ENCODE measurements at places on chromosomes 7 and 10.

DNA sequence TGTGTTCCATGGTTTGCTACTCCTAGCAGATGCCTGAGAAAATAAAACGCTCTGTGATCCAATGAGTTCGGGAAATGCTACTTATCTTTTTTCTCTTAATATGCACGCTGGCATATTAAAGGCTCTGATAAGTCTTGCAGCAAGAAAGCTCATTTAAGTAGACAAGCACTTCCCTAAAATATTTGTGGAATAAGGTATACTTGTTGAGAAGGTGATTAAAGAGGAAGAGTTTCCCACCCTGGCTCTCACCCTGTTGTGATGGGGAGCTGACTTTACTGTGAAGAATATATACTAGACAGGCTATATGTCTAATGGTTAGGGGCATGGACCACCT, 279.4 kb downstream of the RPS24 start:
- no peak for DNase-seq

GRCh38 chr7:55774327-55775050, 88.1 kb downstream of the SEPTIN14 start:
- no peak for DNase-seq

DNA sequence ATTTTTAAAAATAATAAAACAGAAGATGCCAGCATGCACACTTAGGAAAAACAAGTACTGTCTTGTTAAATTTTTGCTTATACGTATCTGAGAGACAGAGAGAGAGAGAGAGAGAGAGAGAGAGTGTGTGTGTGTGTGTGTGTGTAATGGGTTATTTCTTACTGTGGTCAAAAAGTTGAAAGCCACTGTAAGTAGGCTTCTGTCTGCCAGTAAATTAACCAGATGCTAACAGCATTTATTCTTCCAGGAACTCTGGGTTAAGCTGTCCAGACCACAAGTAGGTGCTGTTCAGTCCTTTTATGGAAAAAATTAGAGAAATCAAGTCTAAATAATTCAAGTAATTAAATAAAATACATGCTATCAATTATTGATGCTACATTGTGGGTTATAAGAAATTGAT, 39.7 kb downstream of the RNF32 start:
- DNase-seq, result no peak

- no peak for DNase-seq
These were observed 87.5 kb upstream of the GATAD1 start for GRCh38 chr7:92359801-92360200.

GRCh38 chr7:29609162-29610037, 45.8 kb downstream of the PRR15 start:
- no peak for DNase-seq

DNA sequence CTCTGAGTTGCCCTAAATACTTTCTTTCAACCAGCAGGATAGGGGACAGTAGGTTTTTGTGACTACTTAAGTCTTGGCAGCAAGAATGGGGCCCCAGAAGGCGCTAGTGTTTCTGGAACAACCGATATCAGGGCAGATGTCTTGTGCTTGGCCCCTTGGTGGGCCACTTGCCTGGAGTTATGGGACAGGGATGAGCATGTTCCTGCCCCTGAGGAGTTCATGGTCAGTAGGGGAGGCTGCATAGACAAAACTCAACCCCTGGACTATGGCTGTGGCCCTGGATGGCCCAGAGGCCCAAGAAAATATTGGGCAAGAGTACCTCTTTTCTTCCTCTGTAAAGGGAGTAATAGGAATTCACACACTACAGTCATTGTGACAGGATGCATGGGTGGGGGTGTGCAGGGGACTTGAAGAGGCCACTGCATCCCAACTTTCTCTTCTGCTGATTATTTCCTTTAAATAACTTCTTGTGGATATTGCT, 57.7 kb upstream of the IGFBP3 start:
- DNase-seq, result no peak

GRCh38 chr7:44309271-44310091, 15.9 kb downstream of the CAMK2B start:
- peak; percentile 13 for DNase-seq

- no peak for DNase-seq
These were observed 490.0 kb downstream of the SH2D4B start for GRCh38 chr10:81027706-81028105.

DNA sequence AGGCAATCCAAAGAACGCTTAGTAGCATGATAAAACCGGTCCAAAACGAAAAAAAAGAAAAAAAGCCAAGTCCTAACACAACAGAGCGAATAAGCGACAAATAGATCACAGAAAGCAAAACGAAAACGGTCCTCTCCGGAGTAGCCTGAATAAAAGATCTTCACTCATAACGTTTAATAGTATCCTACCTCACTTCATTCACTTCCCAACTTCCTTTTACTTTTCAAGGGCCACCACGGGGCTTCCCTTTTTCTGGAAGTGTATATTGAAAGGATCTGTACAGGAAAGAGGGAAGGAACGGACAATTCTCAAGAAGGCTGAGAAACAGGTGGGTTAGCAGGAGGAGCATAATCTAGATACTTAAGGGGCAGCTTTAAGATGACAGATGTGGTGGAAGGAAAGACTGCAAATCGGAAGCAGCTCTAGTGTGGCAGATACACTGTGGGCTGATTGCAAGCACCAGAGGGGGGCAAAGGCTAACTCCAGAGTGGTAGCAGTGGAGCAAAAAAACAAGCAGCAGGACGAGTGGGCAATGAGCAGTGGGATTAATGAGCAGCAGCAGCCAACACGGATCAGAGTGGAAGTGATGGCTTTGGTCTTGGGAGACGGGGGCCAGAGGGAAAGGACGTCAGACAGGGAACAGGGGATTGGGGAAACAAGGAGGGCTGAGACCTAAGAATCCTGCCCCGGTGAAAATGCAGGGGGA, 866 bp downstream of the CNOT4 start:
- DNase-seq, result peak; percentile 48

- no peak for DNase-seq
These were observed 111.1 kb upstream of the NPY start for GRCh38 chr7:24172856-24173255.

GRCh38 chr7:88432301-88432700, 125.6 kb upstream of the STEAP4 start:
- DNase-seq, result no peak

GRCh38 chr7:11185179-11185815, 211.6 kb downstream of the PHF14 start:
- no peak for DNase-seq

- no peak for DNase-seq
These were observed 50.8 kb downstream of the ATAD1 start for GRCh38 chr10:87767253-87767652.

DNA sequence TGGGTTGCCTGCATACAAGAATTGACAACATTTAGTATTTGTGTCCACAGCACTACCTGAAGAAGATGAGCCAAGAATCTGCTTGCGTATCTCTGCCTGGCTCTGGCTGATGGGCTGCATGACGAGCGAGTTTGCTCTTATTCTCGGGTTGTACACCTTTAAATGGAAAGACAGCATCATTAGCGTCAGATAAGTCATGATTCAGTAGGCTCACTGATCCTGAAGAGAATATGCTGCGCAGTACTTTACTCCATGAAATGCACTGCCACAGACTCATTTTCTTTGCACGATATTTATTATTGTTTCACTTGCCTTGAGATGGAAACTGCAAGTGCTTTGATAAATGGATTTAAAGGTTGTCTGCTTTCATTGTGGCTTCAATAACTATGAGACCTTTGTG, 28.6 kb downstream of the DHX32 start:
- DNase-seq, result no peak

- no peak for DNase-seq
These were observed 1360.6 kb upstream of the LRRTM3 start for GRCh38 chr10:65565246-65565645.

DNA sequence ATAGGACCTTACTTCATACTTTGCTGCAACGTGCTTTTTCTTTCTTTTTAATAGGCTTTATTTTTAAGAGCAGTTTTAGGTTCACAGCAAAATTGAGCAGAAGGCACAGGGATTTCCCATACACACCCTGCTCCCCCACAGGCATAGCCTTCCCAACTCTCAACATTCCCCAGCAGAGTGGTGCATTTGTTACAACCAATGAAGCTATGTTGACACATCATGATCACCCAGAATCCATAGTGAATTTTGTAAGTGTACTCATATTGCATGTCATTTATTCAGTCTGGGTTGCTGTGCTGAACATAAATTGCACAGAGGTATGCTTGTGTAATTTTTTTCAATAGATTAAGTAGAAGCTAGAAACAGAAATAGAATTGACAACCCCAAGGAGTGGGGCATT, 327.3 kb downstream of the INHBA start:
- DNase-seq, result no peak

GRCh38 chr7:29569648-29570047, 6.0 kb downstream of the PRR15 start:
- DNase-seq, result no peak

DNA sequence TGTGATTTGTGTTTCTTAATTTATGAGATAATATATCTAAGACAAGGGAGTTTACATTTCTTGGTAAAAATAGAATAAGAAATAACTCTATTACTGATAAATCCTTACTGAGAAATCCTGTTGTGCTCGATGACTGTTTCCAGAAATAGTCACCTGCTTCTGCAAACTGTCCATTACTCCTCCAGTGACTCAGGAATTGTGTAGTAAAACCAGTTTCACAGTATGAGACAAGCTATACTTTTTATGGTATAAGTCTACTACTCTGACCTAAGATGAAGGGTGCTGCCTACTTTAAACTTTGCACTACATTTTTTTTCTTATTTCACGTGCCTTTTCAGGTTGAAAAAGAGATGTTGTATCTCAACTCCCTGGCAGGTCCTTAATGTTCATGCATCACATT, 6.8 kb upstream of the ANKRD22 start:
- DNase-seq, result no peak

All from CD4-positive, alpha-beta T cell treated with Interferon alpha-2 for 1 hour (primary cell).